ENCODE measurements at places on chromosomes 3 and 15.

DNA sequence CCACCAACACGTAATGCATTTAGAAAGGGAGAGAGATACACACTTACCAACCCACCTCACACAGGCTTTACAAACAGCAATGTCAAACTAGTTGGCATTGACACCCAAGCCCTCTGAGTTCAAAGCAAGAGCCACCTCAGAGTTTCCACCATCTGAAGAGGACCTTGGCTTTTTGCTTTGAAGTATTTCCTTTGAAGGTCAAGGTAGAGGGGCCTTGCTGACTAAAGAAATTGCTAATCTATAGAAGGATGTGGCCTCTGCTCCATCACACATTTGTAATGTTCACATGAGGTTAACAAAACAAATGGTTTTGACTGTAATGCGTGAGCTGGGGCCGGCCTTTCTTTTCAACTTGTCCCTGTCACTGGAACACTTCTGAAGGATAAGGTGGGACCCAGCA, 117.7 kb downstream of the POLR2M start:
- DNase-seq, result no peak

- DNase-seq, result no peak
Observed at GRCh38 chr3:154229217-154229590, 95.1 kb downstream of the DHX36 start.

GRCh38 chr3:16060945-16061344, 113.5 kb upstream of the GALNT15 start:
- no peak for DNase-seq

DNA sequence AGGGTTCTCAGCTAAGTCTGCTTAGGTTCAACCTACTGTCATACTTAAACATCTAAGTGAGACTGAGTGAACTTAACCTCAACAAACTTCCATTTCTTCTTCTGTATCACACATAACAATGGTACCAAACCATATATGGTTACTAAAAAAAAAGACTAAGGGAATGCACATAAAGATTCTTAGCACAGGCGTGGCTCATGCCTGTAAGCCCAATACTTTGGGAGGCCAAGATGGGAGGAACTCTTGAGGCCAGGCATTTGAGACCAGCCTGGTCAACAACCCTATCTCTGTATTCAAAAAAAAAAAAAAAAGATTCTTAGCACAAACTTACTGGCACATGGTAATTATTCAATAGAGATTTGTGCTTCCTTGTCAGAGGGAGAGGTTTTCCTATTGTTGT, 57.9 kb downstream of the ACAP2 start:
- no peak for DNase-seq
